ENCODE measurements at places on chromosomes 2 and 18.

DNA sequence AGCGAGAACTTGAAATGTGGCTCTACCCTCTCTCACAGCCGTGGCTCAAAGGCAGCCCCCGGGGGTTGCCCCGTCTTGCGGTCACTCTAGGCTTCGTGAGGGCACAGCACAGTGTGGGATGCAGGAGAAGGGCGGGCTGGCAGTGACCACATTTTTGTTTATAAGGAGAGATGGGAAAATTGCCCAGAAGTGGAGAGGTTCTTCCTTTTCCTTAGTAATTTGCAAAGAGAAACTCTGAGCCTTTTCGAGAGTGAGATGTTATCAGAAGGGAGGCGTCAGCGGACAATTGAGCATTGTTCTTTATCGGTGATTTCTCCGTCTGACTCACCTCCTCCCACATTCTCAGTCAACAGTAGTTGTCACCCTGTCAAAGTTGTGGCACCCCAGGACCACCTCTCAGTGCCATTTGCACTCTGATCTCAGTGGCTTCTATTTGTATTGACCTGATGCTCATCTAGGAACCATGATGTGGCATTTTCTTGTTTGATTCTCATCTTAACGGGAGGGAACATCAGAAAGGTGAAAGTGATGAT, 89.6 kb downstream of the ACAA2 start:
- no peak for DNase-seq

- no peak for DNase-seq
Observed at GRCh38 chr18:77093586-77093985, 39.0 kb downstream of the MBP start.

- DNase-seq: no peak
Observed at GRCh38 chr2:44205169-44205568, 36.5 kb downstream of the PPM1B start.

- no peak for DNase-seq
Observed at GRCh38 chr2:240670950-240671349, 11.7 kb downstream of the AQP12B start.

- no peak for DNase-seq
Observed at GRCh38 chr2:2916621-2917020, 461.0 kb downstream of the EIPR1 start.
